ENCODE measurements at places on chromosomes 2 and 18.

DNA sequence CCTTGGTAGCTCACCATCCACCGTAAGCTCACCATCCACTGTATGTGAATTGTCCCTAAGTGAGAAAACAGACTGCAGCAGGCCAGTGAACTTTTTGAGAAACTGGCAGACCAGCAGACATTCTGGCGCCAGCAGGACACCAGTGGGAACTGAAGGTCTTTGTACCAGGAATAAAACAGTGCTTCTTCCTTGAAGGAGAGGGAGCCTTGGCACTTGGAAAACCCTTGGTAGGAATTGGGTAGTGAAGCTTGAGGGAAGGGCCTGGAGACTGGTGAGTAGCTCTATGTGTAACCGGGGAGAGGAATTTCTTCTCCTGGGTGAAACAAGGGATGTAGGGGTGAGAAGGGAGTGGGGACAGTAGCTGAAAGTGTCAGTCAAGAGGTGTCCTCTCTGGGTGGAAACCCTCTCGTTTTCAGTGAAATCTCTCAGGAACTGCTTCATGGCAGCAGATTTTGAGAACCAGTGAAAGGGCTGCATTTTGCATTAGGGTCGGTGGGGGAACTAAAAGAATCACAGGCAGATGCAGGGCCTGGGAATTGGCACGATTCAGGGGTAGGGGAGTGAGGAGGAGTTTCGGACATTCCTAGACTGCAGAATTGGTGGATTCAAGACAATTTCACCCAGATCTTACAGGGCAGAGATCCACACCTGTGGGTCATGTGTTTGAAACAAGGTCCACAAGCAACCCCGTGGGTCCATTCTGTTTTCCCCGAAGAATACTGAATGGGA, 131.5 kb upstream of the DLX2 start:
- peaks cover 5% of the 10 kb centered on the region for H3K27me3 ChIP-seq
- peak overlapping the region; percentile 61 for H3K4me3 ChIP-seq
- H3K4me1 ChIP-seq: peaks cover 41% of the 10 kb centered on the region
- peak; percentile 47 for DNase-seq
- peak overlapping the region; percentile 82 for H3K27ac ChIP-seq

GRCh38 chr2:158473719-158474392, 17.1 kb downstream of the PKP4 start:
- no peaks in the 10 kb centered on the region for H3K4me1 ChIP-seq
- H3K27me3 ChIP-seq: no peaks in the 10 kb centered on the region
- no peak overlapping the region for H3K27ac ChIP-seq
- DNase-seq: no peak

GRCh38 chr2:150557020-150557600, 69.6 kb upstream of the RND3 start:
- H3K36me3 ChIP-seq: no peaks in the 10 kb centered on the region
- H3K4me1 ChIP-seq: no peaks in the 10 kb centered on the region
- H3K27ac ChIP-seq: no peak overlapping the region
- H3K4me3 ChIP-seq: no peak overlapping the region
- no peaks in the 10 kb centered on the region for H3K27me3 ChIP-seq

- no peaks in the 10 kb centered on the region for H3K4me1 ChIP-seq
- no peak overlapping the region for H3K27ac ChIP-seq
These were observed 17.0 kb downstream of the VRK2 start for GRCh38 chr2:58063641-58064040.

DNA sequence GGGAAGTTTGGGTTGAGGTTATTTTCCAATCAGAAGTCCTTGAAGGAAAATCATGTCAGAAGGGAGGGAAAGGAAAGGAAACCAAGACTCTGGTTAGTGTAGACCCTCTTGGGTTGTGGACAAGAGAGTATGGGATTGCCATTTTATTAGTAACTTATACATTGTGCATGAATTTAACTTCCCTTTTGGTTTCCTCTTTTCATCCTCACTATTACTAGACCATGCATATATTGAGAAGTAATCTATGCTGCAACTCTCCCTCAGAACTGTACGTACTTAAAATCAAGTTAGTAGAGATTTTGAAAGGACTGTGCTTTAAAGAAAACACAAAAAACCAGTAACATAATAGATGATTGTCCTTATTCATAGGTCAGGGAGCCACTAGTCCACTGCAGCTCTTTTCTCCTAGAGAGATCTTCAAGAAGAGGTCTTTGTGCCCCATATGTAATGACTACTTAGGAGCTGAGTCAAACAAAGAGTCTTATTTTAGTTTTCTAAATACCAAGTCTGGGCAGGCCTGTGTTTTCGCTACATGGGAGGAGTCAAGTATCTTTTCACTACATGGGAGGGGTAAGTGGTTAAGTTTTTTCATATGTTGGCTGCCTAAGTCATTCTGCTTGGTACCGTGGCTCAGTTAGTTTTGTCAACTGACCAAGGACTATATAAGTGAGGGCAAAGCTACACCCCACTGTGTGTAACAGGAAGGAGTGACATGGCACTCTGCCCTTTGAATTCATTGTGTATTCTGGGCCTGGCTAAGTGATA, 25.2 kb upstream of the FAM117B start:
- H3K27ac ChIP-seq: peak overlapping the region; percentile 25
- no peaks in the 10 kb centered on the region for H3K4me1 ChIP-seq
- H3K27me3 ChIP-seq: no peaks in the 10 kb centered on the region
- DNase-seq: no peak

All from spinal cord (tissue), 10 donors.